ENCODE measurements at places on chromosomes 13 and 19.

- no peak for DNase-seq
These were observed 173.9 kb upstream of the SERP2 start for GRCh38 chr13:44199627-44200207.

DNA sequence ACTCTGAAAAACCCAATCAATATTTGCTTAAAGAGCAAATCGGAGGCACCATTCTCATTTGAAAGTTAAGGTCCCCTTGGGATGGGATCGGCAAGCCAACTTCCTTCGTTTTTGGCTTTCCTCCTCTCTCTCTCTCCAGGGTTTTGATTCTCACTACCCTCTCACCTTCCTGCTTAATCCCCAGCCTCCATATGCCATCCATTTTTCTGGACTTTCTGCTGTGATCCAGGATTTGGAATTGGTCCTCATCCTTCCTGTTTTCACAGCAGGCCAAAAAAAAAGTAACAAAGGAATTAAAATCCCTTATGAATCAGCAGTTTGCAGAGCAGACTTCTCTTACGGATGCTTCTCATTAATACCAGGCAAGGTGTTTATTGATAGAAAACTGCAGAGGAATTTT lies 283.1 kb upstream of the TMTC4 start:
- DNase-seq: no peak

DNA sequence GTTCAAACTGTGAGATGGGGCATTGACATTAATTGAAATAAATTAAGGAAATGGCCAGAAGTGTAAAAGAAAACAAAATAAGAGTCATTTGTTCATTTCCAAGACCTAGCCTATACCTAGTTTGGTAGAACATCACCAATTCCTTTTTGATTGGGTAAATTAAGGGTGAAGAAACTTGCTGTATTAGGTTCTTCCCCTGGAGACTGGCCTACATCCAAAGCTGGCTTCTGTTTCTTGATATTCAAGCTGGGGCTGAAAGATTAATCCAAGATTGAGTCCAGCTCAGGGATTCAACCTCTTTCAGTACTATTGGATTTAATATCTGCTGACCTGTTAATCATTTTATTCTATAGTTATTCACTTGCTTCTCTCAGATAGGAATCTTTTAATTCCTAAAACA lies 183.2 kb downstream of the GPC6 start:
- no peak for DNase-seq

- DNase-seq: no peak
These were observed 2.0 kb downstream of the GJB2 start for GRCh38 chr13:20190481-20191310.

DNA sequence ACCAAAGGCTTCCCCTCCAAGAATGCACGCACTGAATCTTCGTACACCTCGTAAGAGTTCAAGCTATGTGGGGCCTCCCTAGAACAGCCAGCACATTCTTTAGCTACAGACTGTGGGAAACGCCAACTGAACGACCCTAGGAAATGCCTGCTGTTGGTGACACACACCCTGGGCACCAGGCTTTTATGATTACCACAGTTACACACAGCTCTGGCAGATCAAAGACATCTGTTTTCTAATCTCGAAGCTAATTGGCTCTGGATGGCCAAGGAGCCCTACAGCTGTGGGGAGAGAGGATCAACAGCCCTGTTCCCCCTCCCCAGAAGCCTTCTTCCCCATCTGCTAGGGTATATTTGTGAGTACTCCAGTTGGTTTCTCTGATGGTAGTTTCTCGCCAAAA lies 123.0 kb downstream of the COL4A1 start:
- no peak for DNase-seq

DNA sequence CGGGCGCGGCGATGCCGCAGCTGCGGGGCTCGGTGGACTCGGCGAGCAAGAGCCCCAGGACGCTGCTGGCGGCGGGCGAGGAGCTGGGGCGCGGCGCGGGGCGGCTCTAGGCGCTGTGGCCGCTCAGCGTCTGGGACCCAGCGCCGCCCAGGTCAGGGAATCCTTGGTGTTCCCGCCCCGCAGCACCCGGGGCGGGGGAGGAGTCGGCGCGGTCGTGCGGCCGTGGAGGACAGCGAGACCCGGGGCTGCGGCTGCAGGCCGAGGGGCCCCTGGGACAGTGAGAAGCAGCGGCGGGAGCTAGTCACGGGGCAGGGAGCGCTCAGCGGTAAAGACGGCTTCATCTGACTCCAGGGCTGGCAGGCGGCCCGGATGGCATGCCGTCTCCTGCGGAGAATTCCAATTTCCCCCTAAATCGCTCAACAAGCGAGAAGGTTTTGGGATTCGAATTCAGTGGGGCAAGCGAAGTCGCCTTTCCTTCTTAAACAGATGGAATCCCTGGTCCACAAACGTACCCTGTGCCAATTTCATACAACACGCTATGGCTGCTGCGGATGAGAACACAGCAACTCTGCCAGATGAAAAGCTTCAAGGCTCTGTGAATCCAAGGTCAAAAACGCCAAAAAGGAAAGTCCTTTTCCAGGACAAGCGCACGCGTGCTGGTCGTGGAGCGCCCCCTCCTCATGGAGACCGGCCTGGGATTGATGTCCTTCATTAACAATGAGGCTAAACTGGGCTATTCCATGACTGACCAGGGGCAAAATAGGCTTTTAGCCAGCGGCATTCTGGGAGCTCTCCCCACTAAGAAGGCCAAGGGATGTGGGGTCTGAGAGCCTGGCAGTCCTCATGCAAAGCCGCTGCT lies 4.2 kb upstream of the ZSCAN4 start:
- DNase-seq: no peak

DNA sequence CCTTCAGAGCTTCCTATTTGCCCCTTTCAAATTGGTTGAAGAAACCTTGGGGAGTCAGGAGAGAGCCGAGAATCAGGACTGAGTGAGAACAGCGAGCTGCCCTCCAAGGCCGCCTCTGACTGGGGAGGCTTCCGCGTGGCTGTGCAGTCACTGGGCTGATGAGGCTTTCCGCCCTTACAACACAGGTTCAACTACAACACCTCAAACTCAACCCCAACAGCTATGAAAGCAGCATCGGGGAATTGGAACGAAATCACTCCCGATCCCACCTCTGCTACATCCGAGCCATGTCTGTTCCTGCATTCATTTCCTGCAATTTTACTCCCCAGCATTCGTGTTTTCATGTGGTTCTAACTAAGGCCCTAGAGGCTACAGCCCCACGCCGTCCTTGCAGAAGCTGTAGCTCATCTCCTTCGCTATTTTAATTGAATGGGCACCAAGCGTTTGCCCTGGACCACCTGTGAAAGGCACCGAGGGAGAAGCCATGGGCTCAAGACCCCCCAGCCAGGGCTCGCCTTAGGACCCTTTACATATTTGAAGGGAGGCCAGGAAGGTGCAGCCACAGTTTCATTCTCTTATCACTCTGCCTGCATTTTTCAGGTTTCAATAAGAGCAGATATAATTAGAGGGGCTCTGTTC lies 12.3 kb upstream of the RASA3 start:
- DNase-seq: no peak

GRCh38 chr19:33819506-33819879 lies 22.8 kb downstream of the KCTD15 start:
- DNase-seq: no peak

DNA sequence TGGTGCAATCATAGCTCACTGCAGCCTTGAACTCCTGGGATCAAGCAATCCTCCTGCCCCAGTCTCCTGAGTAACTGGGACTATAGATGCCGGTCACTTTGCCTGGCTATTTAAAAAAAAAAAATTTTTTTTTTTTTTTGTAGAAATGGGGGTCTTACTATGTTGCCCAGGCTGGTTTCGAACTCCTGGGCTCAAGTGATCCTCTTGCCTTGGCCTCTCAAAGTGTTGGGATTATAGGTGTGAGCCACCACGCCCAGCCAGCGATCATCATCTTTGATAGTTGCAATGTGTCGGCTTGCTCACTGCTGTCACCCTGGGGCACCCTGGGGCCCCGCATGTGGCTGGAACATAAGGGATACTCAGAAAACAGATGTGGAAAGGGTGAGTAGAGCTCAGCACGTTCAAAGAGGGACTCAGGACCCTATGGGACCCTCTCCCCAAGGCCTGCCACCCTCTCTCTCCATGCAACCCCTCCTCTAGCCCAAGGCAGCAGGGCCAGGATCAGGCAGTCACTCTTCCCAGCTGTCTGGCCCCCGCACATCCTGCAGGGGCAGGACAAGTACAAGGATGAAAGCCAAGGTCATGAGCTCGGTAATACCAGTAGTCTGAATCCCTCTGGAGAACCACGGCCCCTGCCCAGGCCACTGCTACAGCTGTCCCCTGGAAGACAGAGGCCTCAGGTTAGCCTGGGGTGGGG lies 6.5 kb upstream of the CCL25 start:
- no peak for DNase-seq

DNA sequence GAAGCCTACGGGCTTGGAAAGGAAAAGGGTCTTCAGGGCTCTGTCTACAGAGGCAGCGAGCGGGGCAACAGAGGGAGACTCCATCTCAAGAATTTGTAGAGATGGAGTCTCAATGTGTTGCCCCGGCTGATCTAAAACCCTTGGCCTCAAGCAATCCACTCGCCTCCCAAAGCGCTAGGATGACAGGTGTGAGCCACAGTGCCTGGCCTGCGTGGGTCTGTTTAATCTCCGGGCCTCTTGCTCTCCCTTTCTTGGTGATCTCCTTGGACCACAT lies 8.1 kb downstream of the RPS9 start:
- no peak for DNase-seq

- DNase-seq: no peak
These were observed 467.9 kb downstream of the SLITRK1 start for GRCh38 chr13:83414393-83414792.

DNA sequence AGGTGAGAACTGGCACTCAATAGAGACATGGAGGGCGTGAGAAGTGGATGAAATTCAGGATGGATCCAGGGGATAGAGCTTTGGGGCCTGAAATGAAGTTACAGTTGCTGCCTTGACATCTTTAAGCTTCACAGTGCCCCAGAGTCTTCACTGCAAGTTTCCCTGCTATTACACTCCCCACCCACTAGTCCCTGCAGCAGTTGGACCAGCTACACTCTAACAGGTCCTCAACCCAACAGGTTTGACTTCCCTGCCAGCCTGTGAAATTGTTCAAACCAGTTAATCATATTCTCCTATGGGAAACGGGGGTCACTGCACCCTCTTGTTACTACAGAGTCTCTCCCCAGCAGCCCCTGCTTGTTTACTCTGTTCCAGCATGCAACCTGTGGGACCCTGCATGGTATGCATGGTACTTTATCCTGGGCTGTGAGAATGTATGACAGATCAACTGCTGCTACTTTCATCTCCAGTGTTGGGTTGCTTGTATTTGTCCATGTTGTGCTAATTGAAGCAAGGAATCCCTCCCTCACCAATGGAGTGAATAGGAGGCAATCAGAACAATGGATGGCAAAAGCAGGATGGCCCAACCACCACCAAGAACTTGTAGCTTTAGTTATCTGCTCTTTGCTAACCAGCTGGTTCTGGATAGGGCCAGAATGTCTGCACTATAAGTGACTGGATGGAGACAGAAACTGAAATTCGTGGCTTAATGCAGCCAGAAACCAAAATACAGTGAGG lies 314.2 kb downstream of the OLFM4 start:
- no peak for DNase-seq

GRCh38 chr19:2627855-2628254 lies 74.6 kb downstream of the GNG7 start:
- DNase-seq: no peak

DNA sequence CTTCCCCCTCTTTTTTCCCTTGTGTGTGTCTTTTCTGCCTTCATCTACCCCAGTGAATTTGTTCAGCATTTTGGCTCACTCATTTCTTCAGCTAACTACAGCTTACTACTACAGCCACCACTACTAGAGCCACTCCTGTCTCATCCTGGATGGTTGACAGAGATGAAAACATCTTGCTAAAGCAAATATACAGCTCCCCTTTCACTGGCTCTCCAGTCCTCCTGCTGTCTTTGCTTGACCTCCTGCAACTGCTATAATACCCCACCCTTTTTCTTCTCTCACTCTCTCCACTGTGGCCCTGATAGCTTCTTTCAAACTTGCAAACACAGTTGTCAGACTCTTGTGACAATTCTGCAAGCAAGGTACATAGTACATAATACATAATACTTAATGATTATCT lies 523.6 kb downstream of the DCT start:
- DNase-seq: no peak

GRCh38 chr19:46863818-46864629 lies 3.2 kb downstream of the ARHGAP35 start:
- no peak for DNase-seq

DNA sequence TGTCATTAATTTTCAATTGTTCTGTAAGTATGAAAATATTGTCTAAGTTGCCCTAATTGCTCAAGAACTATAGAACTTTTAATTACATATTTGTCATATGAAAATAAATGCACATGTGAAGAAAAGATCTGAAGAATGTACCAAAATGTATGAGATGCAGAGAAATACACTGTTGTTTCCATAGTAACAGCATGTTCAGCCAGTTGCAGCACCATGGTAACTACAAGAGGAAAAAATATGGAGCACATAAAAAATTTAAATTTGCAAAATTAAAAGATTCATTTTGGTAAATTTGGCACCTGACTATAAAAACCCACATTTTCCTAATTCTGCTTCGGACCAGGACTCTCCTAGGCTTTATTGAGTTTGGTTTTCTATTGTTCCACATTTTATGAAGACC lies 1170.0 kb upstream of the MIR17HG start:
- no peak for DNase-seq

GRCh38 chr13:63643543-63643942 lies 2227.9 kb upstream of the PCDH20 start:
- DNase-seq: no peak

GRCh38 chr19:34365463-34366401 lies 736 bp downstream of the GPI start:
- DNase-seq: no peak

DNA sequence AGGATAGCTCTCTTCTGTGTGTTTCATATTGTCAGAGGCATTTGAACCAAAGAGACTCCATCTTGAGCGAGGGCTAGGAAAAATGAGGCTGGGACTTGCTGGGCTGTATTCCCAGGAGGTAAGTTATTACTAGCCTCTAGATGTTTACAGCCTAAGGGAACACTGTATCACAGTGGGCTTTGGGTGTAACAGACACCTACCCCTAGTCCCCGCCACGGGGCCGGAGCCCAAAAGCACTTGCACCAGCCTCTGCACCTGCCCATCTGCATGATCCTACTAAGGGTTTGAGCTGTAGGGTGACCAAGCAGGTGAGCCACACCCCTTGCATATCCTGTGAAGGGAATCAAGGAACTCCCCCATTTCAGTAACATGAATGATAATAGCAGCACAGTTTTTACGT lies 1972.2 kb downstream of the OLFM4 start:
- DNase-seq: no peak

DNA sequence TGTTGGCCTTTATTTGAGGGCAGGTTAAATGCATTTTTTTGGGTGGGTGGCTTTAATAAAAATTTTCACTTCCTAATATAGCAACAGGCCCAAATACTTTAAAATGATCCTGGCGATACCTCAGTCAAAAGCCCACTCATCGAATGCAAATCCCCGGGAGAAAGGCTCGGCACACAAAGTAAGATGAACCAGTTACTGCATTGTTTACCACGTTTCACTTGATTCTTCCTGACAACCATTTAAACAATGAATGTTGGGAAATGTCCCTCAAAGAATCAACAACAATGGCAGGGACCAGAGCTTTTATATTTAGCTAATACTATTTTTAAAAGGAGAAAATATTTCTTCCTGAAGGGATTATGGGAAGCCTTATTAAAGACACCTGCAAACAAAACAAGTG lies 187.7 kb downstream of the ABCC4 start:
- no peak for DNase-seq

- no peak for DNase-seq
These were observed 60.7 kb downstream of the KLF2 start for GRCh38 chr19:16385296-16385695.

Measured in CD8-positive, alpha-beta memory T cell (primary cell).